ENCODE measurements at places on chromosomes 4 and X. TPM values are rescaled to one million over a fixed set of nuclear protein-coding genes. Genes with fewer than 3 reads are reported as not detected.

DNA sequence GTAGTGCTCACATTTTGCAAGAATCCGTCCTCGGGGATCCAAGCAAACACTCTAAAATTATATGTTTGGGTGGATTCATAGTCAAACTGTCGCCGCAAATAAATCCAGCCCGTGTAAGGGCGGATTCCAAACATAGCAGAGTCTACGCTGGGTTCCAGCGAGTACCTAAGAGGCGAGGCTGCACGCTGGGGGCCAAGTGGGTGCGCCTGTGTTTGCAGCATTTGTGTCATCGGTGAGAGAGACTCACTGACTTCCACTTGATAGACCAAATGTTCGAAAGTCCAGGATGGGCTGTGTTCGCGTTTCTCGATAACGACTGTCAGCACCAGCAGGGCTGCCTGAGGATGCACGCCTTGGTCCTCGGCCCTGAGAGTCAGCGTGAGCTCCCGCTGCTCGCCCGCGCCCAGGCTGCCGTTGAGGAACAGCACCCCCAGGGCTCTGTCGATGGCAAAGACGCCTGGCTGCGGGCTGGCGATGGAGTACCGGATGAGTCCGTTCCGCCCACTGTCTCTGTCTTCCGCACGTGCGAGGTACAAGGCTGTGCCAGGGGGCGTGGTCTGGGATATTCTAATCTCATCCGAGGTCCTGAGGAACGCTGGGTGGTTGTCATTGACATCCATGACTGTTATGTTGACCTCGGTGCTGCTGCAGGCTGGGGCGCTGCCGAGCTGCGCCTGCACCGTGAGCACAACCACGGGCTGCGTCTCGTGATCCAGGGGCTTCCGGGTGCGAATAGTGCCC lies 158.7 kb downstream of the DCHS2 start:
- DNase-seq = peak; percentile 64

GRCh38 chr4:70778888-70779422 lies 57.2 kb downstream of the RUFY3 start:
- no peak for DNase-seq

The GRIA2 gene
- 613 TPM for total RNA-seq

DNA sequence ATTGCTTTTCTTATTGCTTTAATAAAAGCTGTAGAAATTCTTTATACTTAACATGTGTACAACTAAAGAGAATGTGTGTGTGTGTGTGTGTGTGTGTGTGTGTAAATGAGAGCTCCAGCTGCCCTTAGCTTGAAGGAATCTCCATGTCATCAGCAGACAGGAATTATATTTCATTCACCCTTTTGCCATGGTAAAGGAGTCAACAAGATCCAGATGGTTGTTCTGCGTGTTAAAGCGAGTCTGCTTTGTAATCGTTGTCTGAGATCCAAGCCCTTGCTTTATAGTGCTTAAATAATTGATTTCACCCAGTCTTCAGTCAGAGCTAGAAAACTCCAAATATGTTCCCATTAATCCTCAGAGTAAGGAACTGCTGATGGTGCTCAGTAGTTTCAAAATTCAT lies 285.5 kb downstream of the PDGFC start:
- no peak for DNase-seq

GRCh38 chrX:110420771-110421499 lies 62.3 kb downstream of the RTL9 start:
- DNase-seq = peak; percentile 63

- no peak for DNase-seq
These were observed 9.6 kb upstream of the MTMR1 start for GRCh38 chrX:150683536-150684146.

The PLCXD1 gene
- 23.5 TPM for total RNA-seq

DNA sequence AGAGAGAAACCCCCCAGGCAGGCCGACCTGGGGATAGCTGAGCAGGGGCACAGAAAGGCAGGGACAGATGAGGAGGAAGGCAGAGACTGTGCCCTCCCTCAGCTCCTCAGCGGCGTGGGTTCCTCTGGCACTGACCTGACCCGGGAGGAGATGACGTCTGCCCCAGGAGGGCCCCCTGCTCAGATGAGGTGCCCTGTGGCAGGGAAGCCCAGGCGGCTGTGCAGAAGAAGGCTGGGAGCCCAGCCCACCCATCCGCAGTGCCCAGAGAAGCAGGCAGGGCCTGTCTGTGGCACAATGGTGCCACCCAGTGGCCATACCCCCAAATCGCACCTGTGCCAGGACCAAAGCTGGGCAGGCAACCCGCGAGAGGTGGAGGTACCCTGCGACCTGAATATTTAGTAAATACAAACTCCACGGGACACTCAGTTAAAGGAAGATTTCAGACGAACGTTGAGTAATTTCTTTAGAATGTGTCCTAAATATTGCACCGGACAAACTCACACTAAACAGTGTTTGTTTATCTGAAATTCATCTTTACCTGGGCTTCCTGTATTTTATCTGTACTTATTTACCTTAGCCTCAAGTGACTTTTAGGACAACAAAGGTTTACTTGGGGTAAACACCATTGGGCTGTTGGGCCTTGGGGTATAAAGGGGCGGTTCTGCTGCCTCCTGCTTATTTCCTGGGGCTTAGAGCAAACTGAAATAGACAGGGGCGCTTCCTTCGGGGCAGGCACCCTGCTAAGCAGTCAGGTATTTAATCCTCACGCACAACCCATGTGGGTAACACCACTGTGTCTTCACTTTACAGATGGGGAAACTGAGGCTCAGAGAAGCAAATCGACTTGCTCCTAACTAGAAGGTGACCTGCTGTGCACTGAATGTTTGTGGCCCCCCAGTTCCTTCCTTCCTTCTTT lies 46.5 kb upstream of the HMX1 start:
- no peak for DNase-seq

The TCEAL7 gene
- 69.2 TPM for total RNA-seq

The CTAG1B gene
- total RNA-seq = not detected

DNA sequence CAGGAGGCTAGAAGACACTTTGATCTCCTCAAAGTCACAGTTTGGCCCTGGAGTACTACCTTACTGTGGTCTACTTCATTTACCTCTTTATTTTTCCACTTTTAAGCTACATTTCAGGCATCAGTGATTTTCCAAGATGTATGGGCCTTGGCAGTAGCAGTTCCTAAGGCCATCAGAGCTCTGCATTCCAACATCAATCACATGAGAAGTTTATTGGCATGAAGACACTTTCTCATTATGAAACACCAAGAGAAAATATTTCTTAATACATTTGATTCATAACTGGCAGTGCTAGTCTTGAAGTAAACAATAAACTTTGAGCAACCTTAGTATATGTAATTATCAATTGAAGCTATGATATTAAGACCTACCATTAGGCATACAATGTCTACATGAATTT lies 178.1 kb downstream of the IL15 start:
- no peak for DNase-seq

- no peak for DNase-seq
These were observed 174.1 kb upstream of the CXCL13 start for GRCh38 chr4:77431546-77431945.

DNA sequence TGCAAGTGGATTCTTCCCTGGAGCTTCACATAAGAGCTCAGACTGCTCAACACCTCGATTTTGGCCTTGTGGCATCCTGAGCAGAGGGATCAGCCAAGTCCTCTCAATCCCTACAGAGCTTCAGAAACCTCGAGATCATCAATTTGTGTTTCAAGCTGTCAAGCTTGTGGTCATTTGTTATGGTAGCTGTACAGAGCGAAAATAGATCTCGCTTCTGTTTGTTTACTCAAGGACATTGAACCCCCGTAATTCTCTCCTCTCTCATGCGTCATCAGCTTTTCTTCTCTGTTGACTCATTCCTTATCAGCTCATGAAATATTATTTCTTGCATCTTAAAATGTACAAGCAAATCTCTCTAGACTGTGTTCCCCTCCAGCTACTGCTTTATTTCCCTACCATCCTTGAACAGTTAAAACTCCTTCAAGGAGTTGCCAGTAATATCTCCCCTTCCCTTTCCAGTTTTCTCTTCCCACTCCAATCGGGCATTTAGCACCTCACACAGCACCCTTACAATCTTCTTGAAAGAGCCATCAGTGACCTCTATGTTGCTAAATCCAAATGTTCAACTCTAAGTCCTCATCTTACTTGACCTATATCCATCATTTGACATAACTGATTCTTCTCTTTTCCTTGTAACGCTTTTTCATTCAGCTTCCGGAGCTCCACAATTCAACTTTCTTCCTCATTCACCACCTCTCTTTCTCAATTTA lies 106.2 kb upstream of the FAT1 start:
- DNase-seq = no peak

DNA sequence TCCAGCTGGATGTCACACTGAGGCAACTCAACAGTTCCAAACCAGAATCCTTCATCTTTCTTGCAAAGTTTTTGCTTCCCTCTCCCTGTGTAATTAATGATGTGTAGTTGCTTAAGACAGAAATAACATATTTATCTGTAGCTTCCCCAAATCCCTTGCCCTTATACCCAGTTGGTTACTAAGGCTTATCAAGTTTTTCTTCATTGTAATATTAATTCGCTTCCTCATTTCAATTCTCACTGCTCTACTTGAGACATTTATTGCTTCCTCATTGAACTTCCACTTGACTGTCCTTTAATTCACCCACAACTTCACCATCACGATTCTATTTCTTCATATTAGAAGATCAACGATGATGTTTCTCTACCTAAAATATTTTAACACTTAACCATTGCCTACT lies 386.6 kb upstream of the CPEB2 start:
- no peak for DNase-seq

The RAB41 gene
- not detected for total RNA-seq

DNA sequence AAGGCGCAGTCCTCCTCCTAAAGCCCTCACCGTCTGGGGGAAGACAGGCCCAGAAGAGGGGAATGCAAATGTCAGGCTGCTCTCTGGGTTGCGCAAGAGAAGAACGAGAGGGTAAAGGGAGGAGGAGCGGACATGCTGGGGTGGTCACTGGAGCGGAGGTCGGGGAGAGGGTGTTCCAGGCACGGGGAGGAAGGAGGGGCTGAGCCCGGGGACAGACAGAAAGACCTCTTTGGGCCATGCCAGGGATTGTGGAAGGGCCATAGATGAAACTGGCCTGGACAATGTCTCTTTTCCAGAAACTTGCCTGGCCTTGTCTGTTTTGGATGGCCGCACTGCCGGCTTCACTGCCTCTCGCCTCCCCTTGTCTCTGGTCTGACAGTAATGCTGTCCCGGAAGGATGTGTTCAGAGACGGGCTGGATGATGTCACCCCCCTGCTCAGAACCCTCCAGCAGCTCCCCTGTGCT lies 121.0 kb downstream of the SORCS2 start:
- DNase-seq = no peak

DNA sequence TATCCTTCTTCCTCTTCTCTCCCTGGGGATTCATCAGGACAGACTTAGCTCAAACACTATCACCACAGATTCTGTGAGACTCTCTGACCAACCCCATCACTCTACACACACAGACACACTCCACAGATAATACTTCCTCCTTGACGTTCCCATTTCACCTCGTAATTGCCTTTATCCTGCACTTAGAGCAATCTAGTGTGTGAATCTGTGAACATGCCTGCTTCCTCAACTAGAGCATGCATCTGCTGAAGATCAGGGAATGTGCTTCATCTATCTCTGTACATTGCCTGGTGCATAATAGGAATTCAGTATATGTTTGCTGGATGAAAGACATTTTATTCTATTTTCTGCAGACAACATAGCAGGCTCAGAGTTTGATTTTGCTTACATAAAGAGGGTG lies 25.1 kb upstream of the HS6ST2 start:
- no peak for DNase-seq

The MXRA5 gene
- 0.41 TPM for total RNA-seq

DNA sequence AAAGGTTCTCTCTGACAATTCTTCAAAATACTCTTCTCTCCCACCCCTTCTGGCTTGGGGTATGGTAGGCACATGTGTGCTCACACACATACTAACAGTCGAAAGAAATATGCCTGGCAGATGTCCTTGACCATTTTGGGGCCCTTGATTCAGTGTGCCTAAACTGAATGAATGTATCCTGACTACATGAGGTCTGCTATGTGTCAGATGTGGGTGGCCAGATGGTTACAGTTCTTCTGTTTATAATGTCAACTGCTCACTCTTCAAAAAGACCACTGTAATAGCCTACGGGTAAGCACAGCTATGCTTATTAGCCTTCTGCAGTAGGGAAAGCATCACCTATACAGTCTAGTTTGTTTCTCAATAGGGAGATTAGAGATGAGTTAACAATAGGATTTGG lies 63.7 kb upstream of the VEGFC start:
- no peak for DNase-seq

- no peak for DNase-seq
These were observed 35.6 kb downstream of the CAMK2D start for GRCh38 chr4:113725963-113726362.

DNA sequence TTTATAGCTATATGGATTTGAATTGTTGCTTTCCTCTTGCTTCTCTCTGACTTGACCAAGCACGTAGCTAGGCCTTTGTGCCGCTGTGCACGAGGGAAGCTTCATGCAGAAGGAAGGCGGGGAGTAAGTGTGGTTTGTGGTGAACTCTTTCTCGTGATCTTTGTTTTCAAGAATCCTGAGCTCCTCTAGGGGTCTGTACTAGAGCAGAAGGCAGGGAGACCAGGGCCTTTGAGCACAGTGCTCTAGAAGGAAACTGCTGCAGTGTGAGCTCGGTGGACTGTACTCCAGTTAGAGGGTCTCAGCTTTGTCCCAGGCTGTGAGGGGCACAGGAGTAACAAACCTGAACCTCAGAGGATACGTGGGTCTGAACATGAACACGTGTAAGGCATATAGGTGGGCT lies 49.0 kb downstream of the AGA start:
- no peak for DNase-seq

The USP17L12 gene
- total RNA-seq = not detected

Measured in dorsolateral prefrontal cortex (tissue), 122 donors.